ENCODE measurements at places on chromosomes 6 and 20.

GRCh38 chr6:154954347-154954746, 40.8 kb upstream of the TIAM2 start:
- no peak for DNase-seq

DNA sequence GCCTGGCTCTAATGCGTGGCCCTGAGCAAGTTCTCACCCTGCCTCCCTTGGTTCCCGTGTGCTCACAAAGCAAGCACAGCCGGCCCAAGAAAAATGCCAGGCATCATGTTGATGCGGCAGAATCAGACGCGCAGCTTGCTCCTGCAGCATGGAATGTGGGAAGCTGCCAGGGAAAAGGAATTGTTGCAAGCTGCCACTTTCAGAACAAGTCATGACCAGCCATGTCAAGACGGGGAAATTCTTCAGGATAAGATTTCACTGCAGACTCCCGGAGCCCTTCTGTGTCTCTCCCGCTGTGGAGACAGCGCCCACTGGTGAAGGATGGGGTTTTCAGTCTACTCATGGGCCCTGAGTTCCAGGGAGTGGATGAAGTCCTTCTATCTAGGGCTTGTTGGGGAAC, 4.6 kb downstream of the DACT2 start:
- no peak for DNase-seq

DNA sequence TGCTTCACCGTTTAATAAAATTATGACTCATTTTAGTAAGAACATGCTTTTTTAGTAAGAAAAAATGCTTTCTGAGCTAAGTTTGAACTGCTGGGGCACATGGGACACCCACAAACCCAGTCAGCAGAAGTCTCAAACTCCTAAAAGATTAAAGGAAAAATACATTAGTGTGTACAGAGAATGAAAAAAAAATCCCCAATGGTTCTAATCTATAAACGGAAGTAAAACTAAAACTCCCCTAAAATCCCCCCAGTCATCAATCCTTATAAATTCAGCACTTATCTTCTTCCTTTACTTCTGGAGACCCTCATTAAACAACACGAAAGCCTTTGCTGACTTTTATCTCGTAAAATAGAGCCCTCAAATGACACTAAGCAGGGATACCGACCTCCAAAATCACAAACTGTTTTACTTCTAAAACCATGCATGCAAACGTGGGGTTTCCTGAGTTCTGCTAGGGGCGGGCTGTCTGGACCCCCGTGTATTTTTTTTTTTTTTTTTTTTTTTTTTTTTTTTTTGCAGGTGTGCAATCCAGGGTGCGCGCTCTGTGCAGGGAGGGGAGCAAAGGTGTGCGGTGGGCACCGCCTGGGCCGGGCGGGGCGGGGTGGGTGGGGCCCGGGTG, 1.1 kb upstream of the MYB start:
- DNase-seq = no peak

- no peak for DNase-seq
These were observed 39.0 kb downstream of the GCM1 start for GRCh38 chr6:53109612-53110011.

DNA sequence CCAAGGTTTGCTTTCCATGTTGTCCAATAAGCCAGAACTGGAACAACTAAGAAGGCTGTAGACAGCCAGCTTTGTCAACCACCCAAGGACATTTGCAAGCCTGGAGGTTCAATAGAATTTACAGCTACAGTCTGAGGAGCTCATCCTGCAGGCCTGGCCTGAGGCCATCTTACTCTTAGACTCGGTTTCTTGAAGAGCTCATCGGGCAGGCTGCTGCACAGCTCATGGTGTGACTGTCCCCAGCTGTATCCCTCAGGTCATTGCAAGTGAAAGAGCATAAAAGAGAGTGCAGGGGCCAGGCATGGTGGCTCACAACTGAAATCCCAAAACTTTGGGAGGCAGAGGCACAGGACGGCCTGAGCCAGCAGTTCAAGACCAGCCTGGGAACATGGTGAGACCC, 96.9 kb upstream of the FOXQ1 start:
- no peak for DNase-seq

Measured in activated CD8-positive, alpha-beta memory T cell treated with anti-CD3 and anti-CD28 coated beads for 1 hour (primary cell).